8988T (cell line): ENCODE measurements at places on chromosomes 5 and 9.
A peak's percentile ranks its signal among the peaks of the same experiment; 100 is the strongest.

- DNase-seq = no peak
Observed at GRCh38 chr9:92592946-92593861, 57.4 kb upstream of the ECM2 start.

- DNase-seq = no peak
Observed at GRCh38 chr5:76487821-76488220, 84.7 kb downstream of the IQGAP2 start.

DNA sequence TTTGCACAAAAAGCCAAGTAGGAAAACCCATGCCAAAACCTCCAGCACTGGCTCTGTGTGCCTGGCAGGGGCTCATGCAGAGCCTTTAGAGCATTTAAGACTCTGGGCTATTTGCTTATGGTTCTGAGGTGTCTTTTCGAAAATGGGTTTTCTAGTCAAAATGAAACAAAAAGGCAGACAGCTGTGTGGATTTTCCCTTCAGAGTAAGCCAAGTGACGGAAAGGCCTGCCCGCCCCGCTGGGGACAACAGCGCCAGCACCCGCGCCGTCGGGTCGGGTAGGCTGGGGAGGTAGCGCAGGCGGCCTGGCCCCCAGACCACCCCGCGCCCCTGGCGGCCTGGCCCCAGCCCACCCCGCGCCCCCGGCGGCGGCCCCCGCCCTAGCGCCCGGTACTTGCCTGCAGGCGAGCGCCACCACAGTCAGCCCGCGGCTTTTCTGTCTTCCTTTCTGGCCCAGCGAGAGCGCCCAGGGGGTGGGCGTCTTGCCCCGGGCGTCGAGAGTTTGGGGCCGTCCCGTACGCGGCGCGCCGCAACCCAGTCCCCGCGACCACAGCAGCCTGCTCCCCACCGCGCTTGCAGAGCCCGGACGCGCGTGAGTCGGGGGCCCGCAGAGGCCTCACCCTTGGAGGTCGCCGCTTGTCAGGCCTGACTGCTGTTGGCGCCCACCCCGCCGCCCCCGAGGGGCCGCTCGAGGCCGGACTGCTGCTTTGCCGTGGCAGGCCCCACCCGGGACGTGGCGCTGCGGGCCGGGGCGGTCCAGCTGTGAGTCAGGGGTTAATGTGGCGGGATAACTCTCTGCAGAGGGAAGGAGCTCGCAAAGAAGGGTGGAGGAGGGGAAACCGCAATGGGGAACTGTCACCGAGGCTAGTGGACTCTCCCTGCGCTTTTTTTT is at the start of gene TICAM2:
TSS of gene TICAM2 (minus strand) at position 779 of the 890 bp plus-strand sequence. CDS start 21,223 bp downstream, outside the sequence.
- peak; percentile 43 for DNase-seq

- DNase-seq = no peak
Observed at GRCh38 chr5:54275361-54275760, 35.0 kb downstream of the ARL15 start.

- no peak for DNase-seq
Observed at GRCh38 chr9:71571186-71571585, 197.1 kb downstream of the CEMIP2 start.

GRCh38 chr5:92567831-92568450 is 1013.1 kb downstream of the NR2F1-AS1 start:
- no peak for DNase-seq

DNA sequence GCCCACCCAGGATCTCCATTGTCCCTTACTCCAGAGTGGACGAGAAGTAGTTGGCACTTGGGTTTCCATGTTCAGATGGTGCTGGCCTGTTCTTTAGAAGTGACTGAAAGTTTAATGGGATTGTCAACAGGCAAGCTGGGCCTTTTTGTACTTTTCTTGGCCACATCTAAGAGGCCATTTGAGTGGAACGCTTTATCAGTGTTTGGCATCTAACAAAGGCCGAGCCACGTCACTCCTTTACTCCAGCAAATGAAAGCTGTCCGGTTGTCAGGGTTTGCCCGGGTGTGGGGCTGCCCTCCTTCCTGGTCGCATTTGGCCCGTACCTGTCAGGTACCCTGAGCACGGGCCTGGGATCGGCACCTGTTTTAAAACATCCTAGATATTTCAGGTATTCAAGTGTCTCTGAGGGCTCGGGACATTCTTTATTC is 71.5 kb downstream of the RCL1 start:
- DNase-seq = no peak

DNA sequence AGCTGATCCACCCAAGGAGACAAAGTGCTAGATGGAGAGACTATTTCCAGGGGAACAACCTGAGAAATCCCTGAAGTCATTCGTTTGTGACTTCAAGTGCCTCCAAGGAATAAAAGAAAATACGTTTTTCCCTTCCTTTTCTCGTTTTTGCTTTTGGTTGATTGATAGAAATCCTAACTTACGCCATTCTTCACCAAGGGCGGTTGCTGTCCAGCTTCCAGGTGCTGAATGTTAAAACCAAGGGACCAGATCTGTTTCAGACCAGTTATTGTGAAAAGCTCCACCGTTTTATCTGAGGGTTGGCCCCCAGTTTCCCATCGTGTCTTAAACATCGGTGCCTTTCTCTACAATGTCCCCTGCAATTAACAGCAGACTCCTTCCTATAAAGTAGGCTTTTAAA is 600.7 kb upstream of the SGCD start:
- no peak for DNase-seq

DNA sequence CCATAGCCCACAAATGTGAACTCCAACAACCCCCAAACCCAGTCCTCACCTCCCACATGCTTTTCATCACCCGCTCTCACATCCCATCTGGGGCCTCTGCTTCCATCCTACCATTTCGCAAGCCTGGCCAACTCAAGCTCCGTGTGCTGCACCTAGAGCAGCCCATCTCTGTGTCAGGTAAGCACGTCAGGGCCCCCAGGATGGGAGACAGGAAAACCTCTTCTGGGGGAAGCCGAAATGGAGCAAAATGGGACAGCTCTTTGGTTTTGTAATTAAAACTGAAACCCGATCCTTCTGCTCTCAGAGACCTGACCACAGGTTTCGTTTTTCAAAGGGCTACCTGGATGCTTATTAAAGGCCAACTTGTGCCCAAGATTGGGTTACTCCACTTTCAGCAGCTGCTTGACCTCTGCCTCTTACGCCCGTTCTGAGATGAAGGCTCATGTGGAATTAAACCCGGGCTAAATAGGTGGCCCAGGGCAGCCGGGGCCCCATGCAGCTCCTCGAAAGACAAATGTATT is 287.7 kb downstream of the SLIT3 start:
- DNase-seq = no peak
